ENCODE measurements at places on chromosomes 16 and 17.
A peak's percentile ranks its signal among the peaks of the same experiment; 100 is the strongest.

DNA sequence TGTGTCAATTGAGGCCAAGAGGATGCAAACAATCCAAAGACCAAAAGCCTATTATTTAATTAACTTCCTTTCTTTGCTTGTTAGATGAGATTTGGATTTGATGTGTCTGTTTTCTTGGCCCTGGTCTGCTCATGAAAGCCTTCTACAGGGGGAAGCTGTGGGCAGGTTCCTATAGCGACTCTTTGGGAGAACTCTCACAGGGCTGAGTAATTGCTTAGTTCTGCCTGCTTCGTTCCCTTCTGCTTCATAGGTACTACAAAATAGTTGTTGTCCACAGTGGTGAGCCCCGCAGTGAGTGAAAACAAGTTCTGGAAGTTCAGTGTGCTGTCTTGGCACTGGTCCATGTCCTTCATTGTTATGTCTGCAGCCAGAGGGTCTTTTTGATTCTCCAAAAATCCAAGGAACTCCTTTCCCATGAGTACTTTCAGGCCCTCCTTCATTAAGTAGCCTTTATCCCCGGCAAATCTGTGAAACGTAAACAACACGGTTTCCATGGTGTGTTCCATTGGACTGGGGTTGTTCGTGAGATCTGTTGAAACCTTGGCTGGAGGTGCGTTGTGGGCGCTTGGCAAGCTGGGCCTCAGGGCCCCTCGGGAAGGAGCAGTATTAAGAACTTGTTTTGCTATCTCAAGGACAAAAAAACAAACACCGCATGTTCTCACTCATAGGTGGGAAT is 30.0 kb upstream of the ANKRD40CL start:
- no peak for DNase-seq

GRCh38 chr17:10608244-10608643 is 48.9 kb downstream of the MYH3 start:
- no peak for DNase-seq

- DNase-seq, result peak; percentile 28
These were observed 1.5 kb downstream of the PHLPP2 start for GRCh38 chr16:71722801-71723536.

- no peak for DNase-seq
These were observed 1494.7 kb upstream of the CDH8 start for GRCh38 chr16:63530974-63531373.

GRCh38 chr17:3534881-3535252 is 22.7 kb downstream of the TRPV3 start:
- DNase-seq, result no peak
